GM06990 (cell line): ENCODE measurements at places on chromosomes 13 and 19.
A peak's percentile ranks its signal among the peaks of the same experiment; 100 is the strongest.

- no peak for DNase-seq
Observed at GRCh38 chr13:43300865-43301264, 277.5 kb downstream of the DNAJC15 start.

GRCh38 chr19:1063909-1064660, 2.9 kb upstream of the ARHGAP45 start:
- no peak for DNase-seq

GRCh38 chr13:42380420-42381164, 108.6 kb downstream of the AKAP11 start:
- peak; percentile 75 for DNase-seq

- no peak for DNase-seq
Observed at GRCh38 chr13:27004866-27005265, 166.7 kb downstream of the USP12 start.

DNA sequence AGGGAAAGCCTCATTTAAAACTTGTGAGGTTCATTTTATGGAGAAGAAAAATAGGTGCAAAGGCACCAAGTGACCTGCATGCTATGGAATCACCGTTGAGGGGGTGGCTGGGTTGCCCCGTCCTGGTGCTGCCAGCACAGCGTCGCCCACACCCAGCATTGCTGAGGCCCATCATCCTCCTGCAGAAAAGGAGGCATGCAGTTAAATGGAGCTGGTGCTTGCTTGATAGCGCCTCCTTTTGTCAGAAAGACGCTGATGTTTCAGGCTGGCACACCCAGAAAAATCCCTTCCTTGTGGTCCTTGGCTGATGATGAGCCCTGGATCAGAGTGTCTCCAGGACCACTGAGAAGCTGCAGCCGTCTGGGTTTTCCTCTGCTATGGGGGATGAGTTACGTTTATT, 36.9 kb downstream of the DHRS12 start:
- no peak for DNase-seq

DNA sequence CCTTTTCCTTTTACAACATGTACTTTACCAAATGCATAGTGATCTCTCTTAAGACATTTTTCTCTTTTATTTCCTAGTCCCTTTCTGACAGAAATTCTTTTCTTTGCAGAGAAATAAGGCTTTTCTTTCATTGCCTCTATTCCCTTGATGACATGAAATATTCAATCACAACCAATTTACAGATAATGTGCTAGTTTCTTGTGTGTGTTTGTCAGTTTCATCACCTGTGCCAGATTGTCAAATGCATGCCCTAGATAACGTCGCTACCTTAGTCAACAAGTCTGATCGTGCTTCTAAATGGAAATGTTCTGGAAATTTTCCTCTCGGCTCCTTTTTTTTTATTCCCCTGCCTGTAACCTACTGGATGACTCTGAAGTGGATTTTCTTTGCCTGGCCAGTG, 478.1 kb downstream of the KLF5 start:
- DNase-seq = no peak

DNA sequence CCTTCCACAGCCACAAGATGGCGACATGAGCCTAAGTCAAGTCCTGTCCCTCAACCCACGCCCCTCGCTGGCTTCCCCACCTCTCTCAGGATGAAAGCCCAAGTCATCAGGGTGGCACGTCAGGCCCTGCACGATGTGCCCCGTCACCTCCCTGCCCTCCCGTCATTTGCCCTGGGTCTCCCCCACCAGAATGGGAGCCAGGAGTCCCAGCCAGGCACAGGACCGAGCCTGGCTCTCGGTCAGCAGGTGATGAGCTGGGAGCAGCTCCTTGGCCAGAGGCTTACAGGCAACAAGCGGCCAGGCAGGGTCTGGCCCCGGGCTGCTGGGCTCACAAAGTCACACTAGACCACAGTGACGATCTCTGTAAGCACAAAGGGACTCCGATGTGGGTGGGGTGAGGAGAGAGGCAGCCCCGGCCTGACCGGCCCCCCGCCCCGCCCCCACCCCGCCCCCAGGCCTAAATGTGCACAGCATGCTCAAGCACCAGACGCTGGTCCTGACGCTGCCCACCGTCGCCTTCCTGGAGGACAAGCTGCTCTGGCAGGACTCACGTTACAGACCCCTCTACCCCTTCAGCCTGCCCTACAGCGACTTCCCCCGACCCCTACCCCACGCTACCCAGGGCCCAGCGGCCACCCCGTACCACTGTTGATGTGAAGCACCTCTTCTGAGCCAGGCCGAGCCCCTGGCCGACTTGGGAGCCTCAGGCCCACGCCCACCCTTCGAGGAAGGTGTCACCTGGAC, 7.3 kb downstream of the MRPL4 start:
- DNase-seq = peak; percentile 70

- peak; percentile 85 for DNase-seq
Observed at GRCh38 chr19:48646001-48646721, at the start of gene CA11. Gene CA11 (minus strand): TSS chr19:48646187. CDS start chr19:48645632, 555 bp downstream.

DNA sequence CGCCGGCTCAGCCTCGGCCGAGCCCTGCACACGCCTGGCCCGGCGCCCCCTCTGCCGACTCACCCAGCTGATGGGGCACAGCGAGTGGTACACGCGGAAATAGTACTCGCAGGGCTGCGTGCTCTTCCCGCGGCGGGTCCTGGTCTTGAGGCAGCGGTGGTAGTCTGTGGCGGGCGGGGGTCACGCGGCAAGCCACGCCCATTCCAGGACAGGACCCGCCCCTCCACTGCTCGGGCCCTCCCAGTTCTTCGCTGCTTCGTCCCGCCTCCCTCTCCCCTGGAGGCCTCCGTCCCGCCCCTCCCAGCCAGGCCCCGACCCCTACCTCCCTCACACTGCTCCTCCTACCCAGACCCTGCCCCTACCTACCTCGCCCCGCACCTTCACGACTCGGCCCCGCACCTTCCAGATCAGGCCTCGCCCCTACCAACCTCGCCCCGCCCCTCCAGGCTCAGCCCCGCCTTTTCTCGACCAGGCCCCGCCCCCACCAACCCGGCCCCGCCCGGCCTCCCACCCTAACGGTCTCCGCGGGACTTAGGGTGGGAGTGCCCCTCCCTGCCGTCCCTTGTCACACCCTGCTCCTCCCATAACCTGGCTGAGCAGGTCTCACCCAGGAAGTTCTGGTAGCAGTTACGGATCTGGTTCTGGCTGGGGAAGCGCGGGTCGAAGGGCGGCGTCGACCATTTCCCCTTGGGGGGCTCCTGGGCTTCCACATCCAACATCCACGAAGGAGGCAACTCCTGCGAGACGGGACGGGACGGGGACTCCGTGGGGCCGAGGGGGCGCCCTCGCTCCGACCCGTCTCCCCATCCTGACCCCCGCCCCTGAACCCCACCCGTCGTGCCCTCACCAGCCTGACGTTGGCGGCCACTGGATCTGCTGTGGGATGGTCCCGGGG, 469 bp downstream of the COX6B2 start:
- peak; percentile 68 for DNase-seq

DNA sequence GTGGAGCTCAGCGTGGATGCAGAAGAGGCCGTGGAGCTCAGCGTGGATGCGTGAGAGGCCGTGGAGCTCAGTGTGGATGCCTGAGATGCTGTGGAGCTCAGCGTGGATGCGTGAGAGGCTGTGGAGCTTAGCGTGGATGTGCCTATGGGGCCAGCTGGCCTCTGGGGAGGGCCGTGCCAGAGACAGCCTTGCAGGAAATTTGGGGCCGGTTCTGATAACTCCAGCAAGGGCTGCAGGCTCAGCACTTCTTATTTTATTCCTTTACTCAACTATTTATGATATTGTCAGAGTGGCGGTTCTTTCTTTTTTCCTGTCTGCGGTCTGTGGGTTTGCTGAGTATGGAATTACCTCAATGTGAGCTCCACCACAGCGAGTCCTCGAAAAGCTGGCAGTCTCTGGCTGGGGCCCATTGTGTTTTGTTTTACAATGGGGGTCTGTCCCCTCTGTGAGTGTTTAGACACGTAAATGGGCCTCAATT, 17.8 kb upstream of the TMEM255B start:
- no peak for DNase-seq

DNA sequence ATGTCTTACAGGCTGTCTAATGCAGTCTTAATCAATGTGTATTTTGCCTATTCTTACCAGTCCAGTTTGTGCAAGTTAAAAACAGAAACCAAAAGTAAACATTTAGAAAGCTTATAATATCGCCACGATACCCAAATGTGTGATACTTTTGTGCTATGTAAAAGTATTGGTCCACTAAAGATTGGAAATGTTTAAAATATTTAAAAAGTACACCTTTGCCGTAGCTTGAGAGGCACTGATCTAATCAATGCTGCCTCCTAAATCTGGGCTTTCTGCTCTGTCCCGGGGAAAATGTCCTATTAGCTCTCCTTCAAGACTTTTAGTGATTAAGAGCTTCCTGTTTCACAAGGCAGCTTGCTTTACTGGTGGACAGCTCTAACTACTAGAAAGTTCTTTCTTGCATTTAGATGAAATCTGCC, 64.7 kb downstream of the DNAJC15 start:
- peak; percentile 29 for DNase-seq

- DNase-seq = no peak
Observed at GRCh38 chr19:33677745-33678426, 56.1 kb downstream of the CHST8 start.

DNA sequence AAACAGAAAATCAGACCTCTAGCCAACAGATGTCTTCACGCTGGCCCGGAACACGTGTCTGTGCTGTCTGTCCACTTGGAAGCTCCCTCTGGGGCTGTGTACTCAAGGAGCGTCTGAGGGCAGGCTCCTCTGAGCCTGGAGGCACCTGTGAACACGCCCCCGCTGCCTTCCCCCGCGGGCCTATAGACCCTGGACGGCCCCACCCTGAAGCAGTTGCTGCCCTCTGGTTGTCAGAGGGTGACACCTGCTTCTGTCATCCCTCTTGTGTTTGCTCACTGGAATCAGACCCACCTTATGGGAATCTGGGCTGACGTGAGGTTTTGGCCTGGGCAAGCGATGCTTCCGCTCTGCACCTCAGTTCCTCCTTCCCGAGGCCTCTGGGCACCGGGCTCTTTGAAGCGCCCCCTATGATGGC, 19.2 kb downstream of the EPN1 start:
- no peak for DNase-seq

- DNase-seq = no peak
Observed at GRCh38 chr13:69094485-69094884, 1013.1 kb upstream of the ATXN8OS start.

- no peak for DNase-seq
Observed at GRCh38 chr19:39372047-39372802, 18.7 kb downstream of the PAF1 start.

GRCh38 chr19:8576273-8576993, 809 bp downstream of the MYO1F start:
- DNase-seq = no peak

GRCh38 chr19:17860331-17860992, 752 bp downstream of the RPL18A start:
- no peak for DNase-seq

GRCh38 chr13:94705081-94706030, 7.0 kb downstream of the SOX21 start:
- DNase-seq = no peak

DNA sequence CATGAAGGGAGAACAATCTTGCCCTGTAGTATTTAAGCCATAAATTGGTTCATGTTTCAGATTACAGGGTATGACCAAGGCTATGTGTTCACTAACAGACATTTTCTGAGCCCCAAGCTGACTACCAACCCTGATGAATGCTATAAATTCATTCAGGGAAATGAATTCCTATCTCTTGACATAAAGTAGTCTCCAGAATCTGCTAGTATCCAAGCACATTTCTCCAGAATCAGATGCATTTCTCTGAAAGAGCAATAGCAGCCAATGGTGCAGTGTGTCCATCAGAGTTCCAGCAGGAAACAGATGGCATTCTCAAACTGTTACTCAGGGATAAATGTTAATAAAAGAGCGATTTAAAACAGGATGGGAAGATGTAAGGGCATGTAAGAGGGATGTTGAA, 226.4 kb downstream of the COG6 start:
- no peak for DNase-seq

- DNase-seq = no peak
Observed at GRCh38 chr19:11373166-11373884, 1.1 kb upstream of the SWSAP1 start.

GRCh38 chr13:83204886-83205285, 677.4 kb downstream of the SLITRK1 start:
- DNase-seq = no peak

DNA sequence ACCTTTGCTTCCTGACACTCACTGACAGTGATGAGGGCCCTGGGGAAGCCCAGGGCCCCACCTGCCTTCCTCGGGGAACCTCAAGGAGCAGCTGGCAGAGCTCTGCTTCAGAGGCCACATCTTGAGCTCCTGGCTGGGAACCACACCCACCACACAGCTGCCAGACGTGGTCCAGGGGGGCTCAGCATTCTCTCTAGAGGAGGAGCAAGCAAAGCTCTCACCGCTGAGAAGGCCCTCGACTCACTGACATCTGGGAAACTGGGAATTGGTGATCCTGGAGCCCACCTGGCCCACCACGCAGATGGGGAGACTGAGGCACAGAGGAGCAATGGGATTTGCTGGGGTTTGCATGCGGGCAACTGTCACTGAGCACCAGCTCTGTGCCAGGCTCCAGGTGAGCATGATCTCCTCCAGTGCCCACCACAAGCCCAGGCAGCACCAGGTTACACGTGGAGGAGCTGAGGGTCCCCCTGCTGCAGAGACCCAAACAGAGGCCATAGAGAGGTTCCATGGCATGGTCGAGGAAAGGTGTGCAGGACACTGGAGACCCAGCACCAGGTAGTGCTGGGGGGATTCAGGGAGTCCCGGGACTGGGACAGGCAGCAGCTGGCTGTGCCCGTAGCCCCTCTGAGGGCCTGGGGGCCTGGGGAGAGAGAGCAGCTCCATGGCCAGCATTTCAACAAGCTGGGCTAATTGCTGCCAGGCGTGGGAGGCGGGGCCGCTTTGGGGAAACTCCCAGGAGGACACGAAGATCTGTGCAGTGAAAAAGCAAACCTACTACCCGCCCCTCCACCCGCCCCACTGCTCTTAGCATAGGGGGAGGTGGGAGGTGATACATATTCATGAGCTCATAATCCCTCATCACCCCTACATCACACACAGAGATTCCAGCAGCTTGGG, 33.4 kb downstream of the PEPD start:
- DNase-seq = no peak

GRCh38 chr13:80718970-80719369, 378.0 kb upstream of the SPRY2 start:
- DNase-seq = no peak

- no peak for DNase-seq
Observed at GRCh38 chr13:97321616-97322321, 99.6 kb downstream of the MBNL2 start.

- no peak for DNase-seq
Observed at GRCh38 chr13:50244355-50244712, 229.1 kb downstream of the KCNRG start.

DNA sequence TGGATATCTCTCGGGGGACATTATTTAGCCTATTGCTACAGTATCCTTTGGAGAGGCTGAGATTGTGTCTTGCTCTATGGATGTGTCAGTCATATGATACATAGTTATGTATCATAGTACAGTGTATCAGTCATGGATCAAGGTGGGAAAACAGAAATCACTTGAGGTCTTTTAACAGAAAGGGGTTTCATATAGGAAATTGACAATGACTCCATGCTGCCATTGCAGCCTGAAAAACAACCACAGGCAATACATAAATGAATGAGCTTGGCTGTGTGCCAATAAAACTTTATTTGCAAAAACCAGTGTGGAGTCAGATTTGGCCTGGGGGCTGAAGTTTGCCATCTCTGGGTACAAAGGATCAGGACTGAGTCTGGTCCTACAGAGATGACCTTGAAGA, 35.4 kb downstream of the COLGALT1 start:
- DNase-seq = no peak

- DNase-seq = no peak
Observed at GRCh38 chr13:59686798-59687394, 476.8 kb downstream of the DIAPH3 start.
